ENCODE measurements at places on chromosomes 3 and 15. TPM values are rescaled to one million over a fixed set of nuclear protein-coding genes. Genes with fewer than 3 reads are reported as not detected.

CPLX3 gene
- total RNA-seq, result 0.82 TPM

MCF2L2 gene
- total RNA-seq, result 42.0 TPM

ST6GAL1 gene
- total RNA-seq, result 33.8 TPM

DISP2 gene
- total RNA-seq, result 5.3 TPM

PPP2R3A gene
- 36.3 TPM for total RNA-seq

PDZRN3 gene
- total RNA-seq, result 45.7 TPM

CAPN7 gene
- 45.7 TPM for total RNA-seq

ALPK3 gene
- 0.82 TPM for total RNA-seq

FBXW12 gene
- total RNA-seq, result 1.6 TPM

CD86 gene
- total RNA-seq, result 1.2 TPM

SCN11A gene
- under 0.01 TPM for total RNA-seq

GOLGA6A gene
- under 0.01 TPM for total RNA-seq

TUSC2 gene
- 16.7 TPM for total RNA-seq

SYNPR gene
- total RNA-seq, result 119 TPM

RARB gene
- total RNA-seq, result 28.5 TPM

LRTM1 gene
- total RNA-seq, result not detected

MYO1E gene
- total RNA-seq, result 11.8 TPM

MNS1 gene
- total RNA-seq, result 1.2 TPM

IFT57 gene
- 39.9 TPM for total RNA-seq

TIMP4 gene
- 3.3 TPM for total RNA-seq

SERINC4 gene
- total RNA-seq, result 0.41 TPM

YEATS2 gene
- total RNA-seq, result 56.7 TPM

CPA3 gene
- total RNA-seq, result not detected

SAXO2 gene
- 4.1 TPM for total RNA-seq

HTD2 gene
- total RNA-seq, result 6.5 TPM

FBXO40 gene
- total RNA-seq, result not detected

NPAP1 gene
- 0.41 TPM for total RNA-seq

UROC1 gene
- not detected for total RNA-seq

C3orf49 gene
- not detected for total RNA-seq

PRSS50 gene
- not detected for total RNA-seq

CCR8 gene
- not detected for total RNA-seq

LYZL4 gene
- not detected for total RNA-seq

TEX55 gene
- not detected for total RNA-seq

CCR3 gene
- not detected for total RNA-seq

CLEC3B gene
- total RNA-seq, result 24.1 TPM

TLNRD1 gene
- total RNA-seq, result 6.1 TPM

CHRD gene
- 2.0 TPM for total RNA-seq

CORO2B gene
- total RNA-seq, result 19.2 TPM

RLBP1 gene
- 3.3 TPM for total RNA-seq

TCAIM gene
- 52.2 TPM for total RNA-seq

RPN1 gene
- total RNA-seq, result 246 TPM

HCN4 gene
- total RNA-seq, result 3.3 TPM

GOLGA6L10 gene
- 2.0 TPM for total RNA-seq

IL5RA gene
- under 0.01 TPM for total RNA-seq

RBPMS2 gene
- total RNA-seq, result under 0.01 TPM

SLC4A7 gene
- 658 TPM for total RNA-seq

ARPIN gene
- 13.5 TPM for total RNA-seq

SCN5A gene
- total RNA-seq, result 1.2 TPM

ABI3BP gene
- total RNA-seq, result 1.2 TPM

HYKK gene
- total RNA-seq, result 0.41 TPM

FAM174B gene
- 16.7 TPM for total RNA-seq

MINAR1 gene
- 6.9 TPM for total RNA-seq

Data from frontal cortex (tissue), 4 donors.